AG04449 (cell line): ENCODE measurements at places on chromosomes 2 and 18.

- no peak for DNase-seq
Measured at GRCh38 chr2:136770384-136770783, 5.0 kb downstream of the THSD7B start.

DNA sequence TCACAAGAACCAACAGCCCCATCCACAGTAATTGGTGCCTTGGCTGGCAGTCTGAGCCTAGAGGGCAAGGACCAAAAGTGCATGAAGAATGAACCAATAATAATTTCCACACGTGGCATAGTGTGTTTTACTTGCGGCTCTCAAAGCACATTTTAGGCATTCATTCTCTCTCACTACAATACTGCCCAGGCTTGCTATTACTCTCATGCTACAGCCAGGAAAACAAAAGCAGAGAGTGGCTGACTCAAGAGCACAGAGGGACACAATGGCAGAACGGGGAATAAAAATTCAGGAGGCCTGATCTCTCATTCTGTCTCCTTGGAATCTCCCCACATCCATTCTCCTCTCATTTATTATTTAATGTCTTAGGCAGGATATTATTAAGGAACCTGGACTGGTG, 57.0 kb upstream of the NOL4 start:
- no peak for DNase-seq

GRCh38 chr2:222912117-222912516, 51.3 kb downstream of the ACSL3 start:
- no peak for DNase-seq

GRCh38 chr18:47953471-47953931, 23.0 kb upstream of the SMAD2 start:
- no peak for DNase-seq

DNA sequence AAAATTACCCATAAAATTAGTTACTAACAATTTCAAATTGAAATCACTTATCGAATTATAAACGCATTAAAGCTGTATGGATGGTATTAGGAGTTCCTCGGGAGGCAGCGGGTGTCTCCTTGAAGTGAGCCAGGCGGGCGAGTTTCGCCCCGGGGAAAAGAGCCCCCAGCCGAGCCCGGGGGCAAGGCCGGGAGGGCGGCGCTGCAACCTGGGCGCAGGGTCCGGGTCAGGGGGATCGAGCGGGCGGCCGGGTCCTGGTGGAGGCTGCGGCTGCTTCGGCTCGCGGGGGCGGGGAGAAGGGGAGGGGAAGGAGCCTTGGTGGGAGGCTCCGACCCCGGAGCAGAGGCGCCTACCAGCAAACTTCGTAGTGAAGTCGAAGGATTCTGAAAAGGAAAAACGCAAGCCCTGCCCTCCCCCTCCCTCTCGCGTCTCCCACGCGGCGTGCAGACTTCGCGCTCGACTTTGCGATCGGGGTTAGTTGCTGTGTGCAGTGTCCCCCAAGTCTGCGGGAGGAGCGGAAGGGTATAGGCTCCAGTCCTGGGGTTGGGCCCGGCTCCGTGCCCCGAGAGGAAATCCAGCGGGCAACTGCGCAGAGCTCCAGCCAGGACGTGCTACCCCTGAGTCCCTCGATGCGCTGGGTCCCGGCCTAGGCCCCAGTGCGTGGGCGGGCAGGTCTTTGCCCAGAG, 140.8 kb downstream of the MEIS1 start:
- no peak for DNase-seq

DNA sequence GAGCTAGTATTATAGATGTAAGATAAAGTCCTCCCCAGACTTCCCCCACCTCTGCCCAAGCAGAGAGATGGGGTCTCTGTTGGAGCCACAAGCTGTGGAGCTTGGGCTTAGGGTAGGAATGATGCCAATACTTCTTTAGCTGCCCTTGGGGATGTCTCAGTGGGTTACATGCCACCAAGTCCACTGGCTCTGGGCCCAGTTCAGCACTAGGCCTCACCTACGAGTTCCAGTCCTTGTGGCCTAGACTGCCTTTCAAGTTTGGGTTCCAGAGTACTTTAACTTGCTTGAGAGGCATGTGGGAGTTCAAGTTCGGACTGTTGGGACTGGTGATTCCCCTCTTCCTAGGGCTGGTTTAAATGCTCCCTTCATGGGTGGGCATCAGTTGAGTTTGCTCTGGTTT, 272.4 kb downstream of the PTPRM start:
- DNase-seq: no peak

DNA sequence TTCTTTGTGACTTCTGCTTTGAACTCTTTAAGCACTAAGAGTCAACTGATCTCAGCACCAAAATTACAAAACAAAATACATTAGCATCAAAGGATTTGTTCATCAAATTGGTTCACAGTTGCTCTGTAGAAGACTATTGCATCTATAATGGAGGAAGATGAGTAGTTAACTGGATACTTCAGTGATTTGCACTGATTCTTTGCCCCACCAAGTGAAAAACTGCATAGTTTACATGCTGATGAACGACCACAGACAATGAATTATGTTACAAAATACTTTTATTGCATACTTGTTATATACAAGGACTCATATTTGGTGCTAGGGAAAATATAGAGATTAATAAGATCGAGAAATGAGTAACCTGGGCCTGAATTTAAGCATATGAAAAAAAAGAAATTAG, 107.2 kb downstream of the SCG2 start:
- DNase-seq: peak; percentile 64

- DNase-seq: no peak
Measured at GRCh38 chr18:46169464-46169941, 65.3 kb downstream of the HAUS1 start.

- no peak for DNase-seq
Measured at GRCh38 chr2:190413421-190413820, 5.3 kb downstream of the MFSD6 start.

GRCh38 chr18:62438018-62438329, 84.9 kb upstream of the ZCCHC2 start:
- DNase-seq: no peak

DNA sequence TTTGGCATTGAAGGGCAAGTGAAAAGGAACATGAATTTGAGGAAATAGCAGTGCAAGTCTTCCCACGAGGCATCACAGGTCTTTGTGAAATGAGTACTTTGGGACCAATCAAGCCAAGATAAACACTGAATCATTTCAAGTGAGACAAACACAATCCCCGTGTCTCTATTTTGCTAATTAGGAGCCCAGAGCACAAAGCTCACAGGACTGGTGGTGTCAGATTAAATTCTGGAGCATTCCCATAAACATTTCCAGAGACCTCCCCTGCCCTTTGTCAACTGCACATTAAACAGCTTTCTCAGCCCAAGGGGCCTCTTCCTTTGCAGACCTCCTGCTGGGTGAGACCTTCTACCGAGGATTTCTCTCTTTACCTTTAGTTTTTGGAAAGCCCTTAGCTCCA, 50.7 kb downstream of the DAPL1 start:
- no peak for DNase-seq

DNA sequence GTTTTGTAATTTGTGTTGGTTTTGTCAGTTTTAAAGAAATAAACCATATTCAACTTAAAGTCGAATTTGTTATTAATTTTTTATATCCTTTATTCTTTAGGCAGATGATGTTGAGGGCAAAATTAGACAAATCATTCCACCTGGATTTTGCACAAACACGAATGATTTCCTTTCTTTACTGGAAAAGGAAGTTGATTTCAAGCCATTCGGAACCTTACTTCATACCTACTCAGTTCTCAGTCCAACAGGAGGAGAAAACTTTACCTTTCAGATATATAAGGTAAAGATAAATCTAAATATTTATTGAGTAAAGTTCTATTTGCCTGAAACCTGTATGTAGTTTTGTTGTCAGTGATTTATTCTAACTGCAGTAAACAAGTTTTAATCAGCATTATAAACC, 34.5 kb upstream of the METAP1D start:
- DNase-seq: no peak

GRCh38 chr2:239252393-239252792, 148.4 kb downstream of the HDAC4 start:
- no peak for DNase-seq

- DNase-seq: no peak
Measured at GRCh38 chr2:225030203-225030602, 12.1 kb downstream of the DOCK10 start.

DNA sequence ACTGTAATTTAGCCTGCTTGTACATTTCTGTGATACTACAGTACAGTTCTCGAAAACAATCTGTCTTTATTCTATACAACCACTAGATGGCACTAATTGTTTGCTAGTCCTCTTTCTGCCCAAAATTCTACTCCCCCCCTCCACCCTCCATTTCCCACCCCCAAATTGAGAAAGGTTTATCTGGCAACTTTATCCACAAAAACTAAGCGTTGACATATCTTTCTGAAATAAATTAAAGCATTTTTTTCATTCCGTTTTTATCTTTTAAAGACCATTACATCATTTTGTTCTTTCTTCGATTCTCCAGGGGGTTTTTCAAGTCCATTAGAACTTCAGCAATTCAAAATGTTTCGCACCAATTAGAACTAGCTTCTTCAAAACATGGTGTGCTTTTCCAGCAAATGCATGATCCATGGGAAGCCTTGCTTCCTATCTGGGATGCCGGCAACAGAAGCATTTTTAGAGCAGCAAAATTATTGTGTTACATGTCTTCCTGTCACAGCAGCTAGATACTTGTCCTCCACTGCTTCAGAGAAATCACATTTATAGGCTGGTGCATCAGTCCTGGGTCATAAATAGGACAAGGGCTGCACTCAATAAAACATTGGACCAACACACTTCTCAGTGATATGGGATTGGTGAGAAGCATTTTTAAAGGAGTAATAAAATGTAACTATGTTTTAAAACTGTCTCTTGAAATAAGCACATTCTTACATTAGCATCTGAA, 241.3 kb downstream of the PAX3 start:
- DNase-seq: no peak

DNA sequence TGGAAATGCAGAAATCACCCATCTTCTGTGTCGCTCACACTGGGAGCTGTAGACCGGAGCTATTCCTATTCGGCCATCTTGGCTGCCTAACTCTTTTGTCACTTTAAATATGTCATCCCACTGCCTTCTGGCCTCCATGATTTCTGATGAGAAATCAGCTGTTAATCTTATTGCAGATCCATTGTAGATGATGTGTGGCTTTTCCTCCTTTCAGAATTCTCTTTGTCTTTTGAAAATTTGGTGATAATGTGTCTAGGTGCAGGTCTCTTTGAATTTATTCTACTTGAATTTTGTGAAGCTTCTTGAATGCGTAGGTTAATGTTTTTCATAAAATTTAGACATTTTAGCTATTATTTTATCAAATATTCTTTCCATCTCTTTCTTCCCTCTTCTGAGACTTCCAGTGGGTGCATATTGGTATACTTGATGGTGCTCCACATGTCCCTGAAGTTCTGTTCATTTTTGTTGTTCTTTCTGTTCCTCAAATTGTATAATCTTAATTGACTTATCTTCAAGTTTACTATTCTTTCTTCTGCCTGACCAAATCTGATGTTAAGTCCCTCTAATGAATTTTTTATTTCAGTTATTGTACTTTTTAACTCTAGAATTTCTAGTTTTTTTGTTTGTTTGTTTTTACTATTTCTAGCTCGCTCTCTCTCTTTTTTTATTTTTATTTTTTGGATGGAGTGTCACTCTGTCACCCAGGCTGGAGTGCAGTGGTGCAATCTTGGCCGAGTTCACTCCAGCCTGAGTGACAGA, 90.8 kb upstream of the DLX2 start:
- no peak for DNase-seq

GRCh38 chr18:58580623-58581022, 48.3 kb downstream of the ALPK2 start:
- DNase-seq: no peak

- no peak for DNase-seq
Measured at GRCh38 chr2:221444106-221444505, 128.0 kb downstream of the EPHA4 start.

DNA sequence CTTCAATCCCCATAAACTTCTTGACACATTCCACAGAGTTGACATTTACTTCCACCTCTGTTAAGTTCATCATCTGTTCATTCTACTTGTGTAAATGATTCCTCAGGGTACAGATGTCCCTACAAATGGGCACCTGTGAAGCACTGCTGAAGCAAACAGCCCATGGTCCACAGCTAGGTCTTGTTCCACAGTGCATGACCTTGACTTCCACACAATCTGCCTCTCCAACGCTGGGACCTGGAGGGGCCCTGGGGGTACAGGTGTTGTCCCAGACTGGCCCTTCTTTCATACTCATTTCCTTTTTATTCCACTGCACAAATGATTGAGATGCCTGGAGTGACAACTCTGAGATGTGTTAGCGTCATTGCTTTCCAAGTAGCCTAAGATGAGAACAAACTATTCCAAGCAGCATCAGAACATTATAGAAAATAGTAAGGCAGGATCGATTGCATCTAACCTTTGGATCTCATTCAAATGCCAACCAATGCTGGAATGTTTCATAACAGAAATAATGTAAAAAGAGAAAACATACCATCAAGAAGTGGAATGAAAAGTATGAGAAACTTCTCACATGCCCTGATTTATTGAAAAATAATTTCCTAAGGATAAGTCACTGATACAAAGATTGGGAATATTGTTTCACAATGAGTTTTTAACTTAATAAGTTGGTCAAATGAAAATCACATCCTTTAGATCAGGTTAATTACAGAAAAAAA, 31.2 kb downstream of the PIEZO2 start:
- DNase-seq: no peak

DNA sequence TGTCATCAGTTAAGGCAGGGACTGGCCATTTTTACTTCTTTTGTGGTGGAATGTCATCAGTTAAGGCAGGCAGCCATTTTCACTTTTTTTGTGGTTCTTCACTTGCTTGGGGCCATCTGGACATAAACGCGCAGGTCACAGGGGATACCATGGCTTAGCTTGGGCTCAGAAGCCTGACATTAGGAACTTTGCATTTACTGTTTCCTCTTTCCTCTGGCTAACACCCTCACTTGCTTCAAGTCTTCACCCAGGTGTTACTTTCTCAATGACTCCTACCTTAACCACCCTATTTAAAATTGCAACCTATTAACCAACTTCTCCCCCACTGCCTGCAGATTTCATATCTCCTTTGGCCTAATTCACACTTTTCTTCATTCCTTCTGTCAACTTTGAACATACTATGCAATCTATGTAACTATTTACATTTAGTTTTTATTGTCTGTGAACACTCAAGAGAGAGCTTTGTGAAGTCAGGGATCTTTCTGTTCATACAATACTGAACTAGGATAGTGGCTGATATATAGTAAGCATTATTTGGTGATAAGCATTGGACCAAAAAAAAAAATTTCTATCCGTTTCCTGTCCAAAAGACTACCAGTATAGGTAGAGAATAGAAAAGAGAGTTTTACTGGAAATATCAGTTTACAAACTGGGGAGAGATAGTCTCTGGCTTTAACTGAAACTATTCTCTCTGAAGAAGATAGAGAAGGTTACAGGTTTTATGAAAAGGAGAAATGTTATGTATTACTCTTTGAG, 600.1 kb upstream of the ZNF804A start:
- DNase-seq: no peak

DNA sequence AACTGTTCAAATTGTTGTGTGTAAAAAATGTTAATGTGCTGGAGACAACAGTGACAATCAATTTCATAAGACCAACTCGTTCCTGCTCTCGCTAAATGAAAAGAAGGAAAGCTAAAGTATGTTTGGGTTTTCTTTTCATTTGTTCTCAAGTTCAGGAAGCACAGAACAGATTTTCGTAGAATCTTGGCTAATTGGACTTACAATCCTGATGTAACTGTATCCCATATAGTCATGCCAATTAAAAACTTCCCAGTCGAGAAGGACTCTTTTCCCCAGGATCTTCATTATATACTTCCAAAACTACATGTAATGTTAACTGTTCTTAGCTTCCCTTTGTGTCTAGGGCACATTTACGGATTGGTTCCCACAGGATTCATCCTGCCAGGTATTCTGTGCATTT, 135.4 kb upstream of the ITGB6 start:
- no peak for DNase-seq
